ENCODE measurements at places on chromosomes 16 and 17.

DNA sequence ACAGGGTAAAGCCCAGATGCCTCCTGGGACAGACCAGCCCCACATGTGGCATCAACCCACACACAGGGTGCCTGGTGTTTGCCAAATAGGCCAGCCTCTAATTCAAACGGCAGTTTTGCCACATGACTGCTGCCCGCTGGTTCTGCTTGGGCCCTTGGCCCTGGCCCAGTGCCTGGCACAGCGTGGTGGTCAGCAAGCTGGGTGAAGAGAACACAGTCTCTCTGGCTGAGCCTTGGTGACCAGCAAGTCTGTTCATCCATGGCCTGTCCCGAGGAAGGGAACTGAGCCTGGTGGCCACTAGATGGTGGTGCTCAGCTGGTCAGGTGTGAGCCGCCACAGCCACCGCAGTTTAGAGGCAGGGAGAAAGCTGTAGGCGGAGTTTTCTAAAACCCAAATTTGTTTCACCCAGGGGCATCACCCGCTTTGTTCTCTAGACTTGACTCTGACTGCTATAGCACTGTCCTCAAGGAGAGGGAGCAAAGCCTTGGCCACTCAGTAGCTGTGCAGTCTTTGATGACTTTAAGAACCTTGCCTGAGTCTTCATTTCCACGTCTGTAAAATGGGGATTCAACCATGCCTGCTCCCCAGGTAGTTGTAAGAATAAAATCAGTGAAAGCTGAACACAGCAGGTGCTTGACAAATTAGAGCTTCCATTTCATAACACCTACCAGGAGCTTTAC, 4.7 kb upstream of the GFAP start:
- DNase-seq: peak; percentile 55

- peak; percentile 80 for DNase-seq
Observed at GRCh38 chr16:9049241-9049640, 42.2 kb upstream of the HAPSTR1 start.

DNA sequence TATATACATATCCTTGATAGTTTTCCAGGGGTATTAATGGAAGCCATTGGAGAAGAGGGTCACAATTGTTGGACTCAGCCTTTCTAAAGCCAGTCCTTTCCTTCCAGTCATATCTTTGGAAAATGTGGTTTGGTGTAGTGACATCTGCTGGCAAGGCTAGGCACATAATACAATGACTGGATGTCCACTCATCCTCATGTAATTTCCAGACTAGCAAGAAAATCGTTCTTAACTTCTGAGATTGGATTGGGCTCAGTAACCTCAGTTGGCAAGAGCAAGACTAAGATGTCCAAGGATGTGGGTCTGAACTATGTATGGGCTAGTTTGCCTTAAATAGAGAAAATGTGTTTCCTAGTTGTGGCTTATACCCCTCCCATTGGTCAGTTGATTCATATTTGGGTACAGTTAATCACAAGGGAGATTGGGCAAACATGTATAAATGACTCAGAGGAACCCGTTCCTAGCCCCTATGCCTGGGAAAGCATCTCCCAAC, 8.7 kb upstream of the KAT7 start:
- peak; percentile 23 for DNase-seq

DNA sequence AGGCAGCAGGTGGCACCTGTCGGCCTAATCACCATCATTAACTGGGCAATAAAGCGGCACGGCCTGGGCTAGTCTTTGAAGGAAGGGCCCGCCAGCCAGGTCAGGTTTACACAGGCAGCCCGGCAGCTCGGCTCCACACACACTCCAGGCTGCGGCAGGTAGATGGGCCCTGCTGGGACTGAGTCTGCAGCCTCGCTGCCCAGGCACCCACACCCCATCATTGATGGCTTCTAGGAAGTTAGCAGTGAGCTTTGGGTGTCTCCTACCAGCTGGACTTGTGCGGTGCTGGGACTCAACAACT, 6.8 kb upstream of the FOXN1 start:
- no peak for DNase-seq

GRCh38 chr17:39726617-39727016, 3.7 kb downstream of the MIEN1 start:
- DNase-seq: no peak

GRCh38 chr16:2213817-2214718, 572 bp downstream of the PGP start:
- no peak for DNase-seq

DNA sequence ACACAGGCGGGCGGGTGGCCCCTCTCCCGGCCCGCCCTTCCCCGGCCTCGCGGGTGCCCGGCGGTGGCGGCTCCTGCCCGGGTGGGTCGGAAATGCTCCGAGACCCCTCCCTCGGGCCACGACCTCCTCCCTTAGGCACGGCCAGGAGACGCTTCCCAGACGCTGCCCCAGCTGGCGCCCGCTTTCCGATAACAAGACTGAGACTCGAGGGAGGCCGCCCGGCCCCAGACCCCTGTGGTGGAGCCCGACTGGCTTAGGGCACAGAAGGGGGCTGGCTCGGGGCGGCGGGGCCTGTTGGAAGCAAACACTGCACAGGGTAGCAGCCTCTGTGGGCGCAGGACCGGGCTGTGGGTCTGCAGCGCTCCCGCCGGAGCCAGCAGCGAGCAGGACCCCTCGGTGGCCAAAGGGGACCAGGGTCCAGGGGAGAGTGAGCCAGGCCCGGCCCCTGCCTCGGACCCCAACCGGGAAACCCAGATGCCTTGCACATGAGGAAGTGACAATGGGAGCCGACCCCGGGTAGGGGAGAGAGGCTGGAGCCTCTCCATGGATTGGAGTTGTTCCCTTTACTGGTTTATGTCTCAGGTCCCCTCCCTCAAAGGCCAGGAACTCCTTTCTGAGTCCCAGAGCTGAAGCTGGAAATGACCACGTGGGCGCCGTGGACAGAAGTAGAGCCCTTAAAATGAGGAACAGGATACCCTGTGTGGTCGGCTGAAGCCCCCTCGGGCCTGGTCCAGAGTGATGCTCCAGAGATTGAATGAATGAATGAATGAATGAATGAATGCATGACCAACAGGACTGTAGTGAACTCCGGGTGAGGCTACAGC, 19.8 kb upstream of the ADCY7 start:
- DNase-seq: no peak

DNA sequence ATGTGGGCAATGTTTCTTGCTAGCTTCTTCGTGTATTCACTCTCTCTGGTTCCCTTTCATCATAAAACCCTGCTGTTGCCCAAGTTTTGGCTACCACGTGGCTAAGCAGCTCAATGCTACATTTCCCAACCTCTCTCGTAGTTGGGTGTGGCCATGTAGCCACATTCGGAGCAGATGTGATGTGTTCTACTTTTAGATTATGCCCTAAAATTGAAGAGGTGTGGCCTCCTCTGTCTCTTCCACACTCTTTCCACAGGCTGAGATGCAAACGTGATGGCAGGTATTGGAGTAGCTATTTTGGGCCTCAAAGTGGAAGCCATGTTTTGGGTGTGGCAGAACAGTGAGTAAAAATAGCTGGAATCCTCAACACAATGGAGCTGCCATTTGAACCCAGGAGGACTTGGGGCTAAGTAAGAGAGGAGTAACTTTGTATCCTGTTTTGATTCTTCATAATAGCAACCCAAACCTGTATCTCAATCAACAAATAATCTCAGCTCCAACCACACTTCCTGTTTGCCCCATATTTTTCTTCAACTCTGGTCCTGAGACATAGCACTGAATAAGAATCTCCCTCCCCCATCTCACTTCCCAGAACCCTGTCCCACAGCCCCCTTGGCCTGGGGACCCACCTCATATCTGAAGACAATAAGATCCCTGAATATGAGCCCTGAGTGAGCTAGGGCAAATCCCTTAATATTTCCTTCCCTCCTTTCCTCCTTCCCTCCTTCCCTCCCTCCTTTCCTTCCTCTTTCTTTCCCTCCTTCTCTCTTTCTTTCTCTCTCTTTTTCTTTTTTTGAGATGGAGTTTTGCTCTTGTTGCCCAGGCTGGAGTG, 4.0 kb downstream of the NUPR1 start:
- DNase-seq: no peak

- no peak for DNase-seq
Observed at GRCh38 chr16:86565644-86566511, 751 bp upstream of the FOXC2 start.

GRCh38 chr17:71387456-71387855, 733.4 kb upstream of the SOX9 start:
- DNase-seq: no peak

GRCh38 chr17:76757256-76757655, 19.3 kb downstream of the MFSD11 start:
- DNase-seq: no peak

- no peak for DNase-seq
Observed at GRCh38 chr16:58032710-58033293, 7.2 kb downstream of the MMP15 start.

DNA sequence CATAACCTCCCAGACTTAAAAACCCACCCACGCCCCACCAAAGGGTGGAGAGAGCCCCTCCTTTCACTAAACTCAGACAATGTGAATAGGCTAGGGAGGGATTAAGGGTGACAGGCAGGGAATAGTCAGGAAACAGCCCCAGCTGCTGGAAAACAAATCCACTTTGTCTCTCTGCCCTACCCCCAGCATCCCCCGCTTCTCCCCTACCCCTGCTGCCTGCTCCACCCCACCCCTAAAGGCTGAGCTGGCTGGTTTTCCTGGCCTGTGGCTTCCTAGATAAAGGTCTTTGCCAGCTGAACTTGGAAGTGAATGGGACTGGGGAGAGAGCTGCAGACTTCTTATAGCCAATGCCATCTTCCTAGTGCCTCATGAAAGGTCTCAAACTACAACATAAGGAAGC, 15.0 kb downstream of the CAVIN1 start:
- DNase-seq: no peak

- no peak for DNase-seq
Observed at GRCh38 chr16:67199808-67200198, 872 bp downstream of the ELMO3 start.

- DNase-seq: no peak
Observed at GRCh38 chr17:43350888-43351361, 47.9 kb upstream of the ARL4D start.

DNA sequence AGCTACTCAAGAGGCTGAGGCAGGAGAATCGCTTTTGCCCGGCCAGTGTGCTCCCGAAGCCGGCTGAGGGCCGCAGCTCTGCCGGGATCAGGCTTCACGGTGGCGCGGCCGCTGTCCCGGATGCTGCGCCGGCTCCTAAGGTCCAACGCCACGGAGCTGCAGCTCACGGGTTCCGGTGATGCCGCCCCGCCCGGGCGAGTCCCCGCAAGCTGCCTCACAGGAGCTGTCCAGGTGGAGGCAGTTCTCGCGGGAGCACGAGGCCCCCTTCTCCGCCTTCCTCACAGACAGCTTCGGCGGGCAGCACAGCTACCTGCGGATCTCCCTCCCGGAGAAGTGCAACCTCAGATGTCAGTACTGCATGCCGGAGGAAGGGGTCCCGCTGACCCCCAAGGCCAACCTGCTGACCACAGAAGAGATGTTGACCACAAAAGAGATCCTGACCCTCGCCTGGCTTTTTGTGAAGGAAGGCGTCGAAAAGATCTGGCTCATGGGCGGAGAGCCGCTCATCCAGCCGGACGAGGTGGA, 111.4 kb upstream of the SIAH1 start:
- no peak for DNase-seq

GRCh38 chr17:81049973-81050551, 15.1 kb downstream of the BAIAP2 start:
- DNase-seq: no peak

- DNase-seq: no peak
Observed at GRCh38 chr16:66901626-66902025, 17.1 kb downstream of the CDH16 start.

- DNase-seq: no peak
Observed at GRCh38 chr17:59124665-59125064, 18.0 kb upstream of the TRIM37 start.

GRCh38 chr16:86065711-86066110, 166.7 kb downstream of the IRF8 start:
- DNase-seq: no peak

GRCh38 chr16:50099957-50100648, 34.3 kb downstream of the HEATR3 start:
- DNase-seq: no peak

DNA sequence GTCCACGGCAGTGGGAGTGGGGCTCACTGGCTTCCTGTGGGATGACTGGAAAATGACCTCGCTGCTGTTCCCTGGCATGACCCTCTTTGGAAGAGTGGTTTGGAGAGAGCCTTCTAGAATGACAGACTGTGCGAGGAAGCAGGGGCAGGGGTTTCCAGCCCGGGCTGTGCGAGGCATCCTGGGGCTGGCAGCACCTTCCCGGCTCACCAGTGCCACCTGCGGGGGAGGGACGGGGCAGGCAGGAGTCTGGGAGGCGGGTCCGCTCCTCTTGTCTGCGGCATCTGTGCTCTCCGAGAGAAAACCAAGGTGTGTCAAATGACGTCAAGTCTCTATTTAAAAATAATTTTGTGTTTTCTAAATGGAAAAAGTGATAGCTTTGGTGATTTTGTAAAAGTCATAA, 7.8 kb upstream of the RNF213 start:
- no peak for DNase-seq

DNA sequence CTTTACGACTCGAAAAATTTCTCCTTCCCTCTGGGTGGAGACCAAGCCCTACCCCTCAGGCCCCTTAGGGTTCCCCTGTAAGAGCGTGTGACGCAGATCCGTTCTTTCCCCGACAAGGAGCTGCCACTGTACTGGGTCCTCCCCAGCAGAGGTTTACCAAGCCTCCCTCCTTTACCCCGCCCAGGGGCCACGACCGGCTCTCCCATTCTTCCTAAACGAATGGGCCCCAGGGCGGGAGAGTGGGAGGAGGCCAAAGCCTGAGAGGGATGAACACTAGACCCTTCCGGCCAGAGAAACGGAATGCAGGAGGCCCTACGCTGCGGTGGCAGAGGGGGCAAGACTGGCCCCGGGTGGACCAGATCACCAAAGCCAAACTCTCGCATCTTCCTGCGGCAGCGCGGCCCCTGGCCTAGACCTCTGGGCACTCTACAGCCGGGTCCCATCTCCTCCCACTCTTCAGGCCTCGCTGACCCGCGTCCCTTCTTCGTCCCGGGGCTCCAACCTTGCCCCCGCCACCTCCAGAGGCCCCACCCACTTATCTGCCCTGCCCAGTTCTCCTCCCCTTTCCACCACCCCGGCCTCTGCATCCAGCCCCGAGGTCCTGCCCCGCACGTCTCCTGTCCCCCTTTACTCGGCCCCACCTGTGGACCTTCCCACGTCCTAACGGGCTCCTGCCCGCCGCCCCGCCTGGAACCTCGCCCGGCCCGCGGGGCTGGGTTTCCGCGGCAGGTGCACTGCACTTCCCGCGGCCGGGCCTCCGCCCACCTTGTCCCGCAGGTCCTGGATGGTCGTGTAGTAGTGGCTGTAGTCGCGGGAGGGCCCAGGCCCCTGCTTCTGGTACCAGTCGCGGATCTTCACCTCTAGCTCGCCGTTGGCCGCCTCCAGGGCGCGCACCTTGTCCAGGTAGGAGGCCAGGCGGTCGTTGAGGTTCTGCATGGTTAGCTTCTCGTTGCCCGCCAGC, 765 bp downstream of the KRT19 start:
- no peak for DNase-seq

GRCh38 chr16:5075637-5076036, 4.0 kb downstream of the ALG1 start:
- DNase-seq: no peak

- DNase-seq: no peak
Observed at GRCh38 chr16:20214401-20214800, 112.9 kb downstream of the GP2 start.
